ENCODE measurements at places on chromosomes 1 and 21.

- DNase-seq: no peak
Measured at GRCh38 chr21:26572076-26572701, 897 bp downstream of the CYYR1 start.

DNA sequence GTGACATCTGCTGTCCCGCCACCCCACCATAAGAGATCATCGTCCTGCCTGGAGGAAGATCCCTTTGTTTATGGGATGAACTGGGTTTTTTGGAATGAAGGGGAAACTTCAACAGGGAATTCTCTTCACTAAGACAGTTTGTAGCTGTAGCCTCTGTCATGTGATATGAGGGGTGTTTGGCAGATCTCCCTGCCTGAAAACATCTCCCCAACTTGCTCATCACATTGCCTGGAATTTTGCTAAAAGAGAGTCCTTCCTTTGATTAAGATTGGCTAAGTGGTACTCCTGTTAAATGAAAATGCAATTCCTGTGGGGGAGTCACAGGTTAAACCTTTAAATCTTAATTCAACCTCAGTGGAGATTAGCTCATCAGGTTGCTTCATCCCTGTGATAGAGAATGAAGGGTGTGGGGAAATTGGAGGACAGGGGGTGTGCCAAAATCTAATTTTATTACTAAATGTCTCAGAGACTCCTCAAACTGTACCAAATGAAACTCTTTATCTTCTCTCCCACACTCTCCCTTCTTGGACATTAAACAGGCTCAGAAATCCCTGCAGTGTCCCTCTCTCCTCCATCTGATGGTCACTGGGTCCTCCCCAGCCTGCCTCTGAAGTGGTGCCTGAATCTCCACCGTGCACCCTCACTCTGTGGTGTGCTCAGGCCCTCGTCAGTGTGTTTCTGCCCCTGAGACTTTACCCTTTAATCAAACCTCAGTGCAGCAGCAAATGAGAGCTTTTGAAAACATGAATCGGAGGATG is 54.8 kb downstream of the IER5 start:
- DNase-seq: no peak

GRCh38 chr1:209885403-209886218 is 52.4 kb upstream of the SYT14 start:
- no peak for DNase-seq

GRCh38 chr1:79128722-79129121 is 122.2 kb upstream of the ADGRL4 start:
- peak; percentile 6 for DNase-seq

GRCh38 chr1:168613038-168613451 is 36.6 kb downstream of the XCL1 start:
- DNase-seq: no peak

- no peak for DNase-seq
Measured at GRCh38 chr1:61591351-61591750, 133.6 kb downstream of the TM2D1 start.

GRCh38 chr1:171515299-171515698 is 30.0 kb downstream of the PRRC2C start:
- DNase-seq: no peak

- no peak for DNase-seq
Measured at GRCh38 chr1:21269461-21270085, 20.7 kb downstream of the ECE1 start.

DNA sequence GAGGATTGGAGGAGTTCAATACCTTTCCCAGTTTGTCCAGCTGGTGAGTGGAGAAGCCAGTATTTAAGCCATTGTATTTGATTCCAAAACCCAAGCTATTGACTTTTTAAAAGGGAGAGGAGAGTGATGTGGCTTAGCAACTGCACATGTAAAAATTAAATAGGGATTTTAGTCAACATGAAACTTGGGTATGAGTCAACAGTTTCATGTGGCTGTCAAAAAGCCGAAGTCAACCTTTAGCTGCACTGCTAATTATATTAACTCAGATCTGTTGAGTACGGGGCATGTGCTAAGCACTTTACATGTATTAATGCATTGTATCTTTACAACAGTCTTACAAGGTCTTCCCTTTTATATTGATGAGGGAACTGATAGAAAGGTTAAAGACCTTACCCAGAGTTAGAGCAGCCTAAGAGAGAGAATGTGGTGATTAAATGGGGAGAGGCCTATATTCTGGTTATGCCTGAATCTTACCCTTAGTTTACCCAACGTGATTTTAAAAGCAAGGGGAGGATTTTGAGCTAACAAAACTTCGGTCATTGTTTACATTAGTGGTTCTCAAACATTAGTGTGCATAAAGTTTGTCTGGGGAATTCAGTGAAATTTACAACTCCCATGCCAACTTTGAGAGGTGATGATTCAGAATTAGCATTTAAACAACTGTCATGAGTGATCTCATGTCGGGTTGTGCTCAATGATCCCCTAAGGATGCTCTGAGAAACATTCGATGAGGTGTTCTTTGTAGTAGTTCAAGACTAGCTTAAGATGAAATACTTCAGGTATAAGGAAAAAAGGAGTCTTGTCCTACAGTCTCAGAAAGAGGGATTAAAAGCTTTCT is 6.9 kb upstream of the SLC35F3 start:
- DNase-seq: no peak

- DNase-seq: no peak
Measured at GRCh38 chr1:230208619-230209261, 141.7 kb downstream of the GALNT2 start.

- DNase-seq: no peak
Measured at GRCh38 chr1:31939484-31940329, 1.5 kb upstream of the PTP4A2 start.

- DNase-seq: no peak
Measured at GRCh38 chr1:33097137-33097611, 16.2 kb downstream of the AZIN2 start.

- no peak for DNase-seq
Measured at GRCh38 chr1:201220388-201220715, 29.7 kb downstream of the IGFN1 start.

- no peak for DNase-seq
Measured at GRCh38 chr1:54051933-54052430, 1.0 kb downstream of the TMEM59 start.

DNA sequence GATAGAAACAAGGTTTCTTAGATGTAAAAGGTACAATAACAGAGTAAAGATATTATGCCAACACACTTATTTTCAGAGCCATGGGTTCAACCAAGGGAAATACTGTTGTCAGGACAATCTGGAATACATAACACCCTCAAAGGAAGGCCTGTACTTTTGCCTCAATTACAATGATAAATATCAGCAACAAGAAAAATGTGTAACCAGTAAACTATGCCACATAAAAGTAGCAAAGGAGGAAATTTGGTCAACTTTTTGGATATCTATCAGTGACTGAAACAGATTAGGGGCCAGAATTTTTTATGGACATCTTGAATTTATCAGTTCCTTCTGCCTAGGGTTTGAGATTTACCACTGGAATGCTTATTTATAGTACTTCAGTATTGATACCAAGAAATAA is 24.6 kb upstream of the RAP1GAP start:
- DNase-seq: no peak

DNA sequence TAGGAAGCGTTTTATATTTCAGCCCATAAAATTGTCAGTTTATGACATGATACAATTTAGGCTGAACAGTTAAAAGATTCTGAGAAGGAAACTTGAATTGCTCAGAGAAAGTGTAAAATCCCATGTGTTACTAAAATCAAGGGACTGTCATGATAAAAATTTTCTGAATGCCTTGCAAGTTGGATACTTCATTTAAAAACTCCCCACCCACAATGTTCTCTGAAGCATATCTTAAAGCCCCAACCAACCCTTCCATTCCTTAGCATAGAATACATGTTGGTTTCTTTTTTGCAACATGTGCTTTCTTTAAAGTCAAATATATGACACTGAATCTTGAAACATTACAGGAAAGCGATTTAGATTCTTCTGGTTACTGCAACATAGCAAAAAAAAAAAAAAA is 97.4 kb downstream of the MRPL39 start:
- DNase-seq: no peak

GRCh38 chr1:103353391-103353790 is 172.1 kb upstream of the RNPC3 start:
- DNase-seq: no peak

- no peak for DNase-seq
Measured at GRCh38 chr1:198123133-198123532, 33.7 kb upstream of the NEK7 start.

DNA sequence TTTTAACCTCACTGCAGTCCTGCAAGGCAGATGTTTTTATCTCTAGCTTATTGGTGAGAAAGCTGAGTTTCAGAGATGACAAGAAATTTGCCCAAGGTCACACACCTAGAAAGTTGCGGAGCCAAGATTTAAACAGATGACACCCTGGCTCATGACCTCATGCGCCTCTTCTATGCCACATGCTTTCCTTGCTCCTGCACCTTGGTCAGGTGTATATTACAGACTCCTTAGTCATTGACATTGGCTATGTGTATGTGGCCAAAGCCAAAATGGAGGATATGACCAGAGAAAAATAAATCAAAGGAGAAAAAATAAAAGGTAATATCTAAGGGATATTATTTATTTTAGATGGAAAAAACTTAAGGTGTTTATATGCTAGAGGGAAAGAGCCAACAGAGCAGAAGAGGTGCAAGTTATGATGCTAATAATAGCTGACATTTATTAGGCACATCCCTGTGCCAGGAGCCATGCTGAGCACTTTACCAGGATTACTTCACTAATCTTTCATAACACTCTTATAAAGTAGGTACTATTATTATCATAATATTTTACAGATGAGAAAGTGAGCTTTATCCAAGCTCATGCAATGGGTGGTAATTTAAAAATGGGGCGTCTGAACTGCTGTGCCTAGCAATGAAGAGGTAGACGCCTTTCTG is 13.8 kb upstream of the MYOC start:
- no peak for DNase-seq

DNA sequence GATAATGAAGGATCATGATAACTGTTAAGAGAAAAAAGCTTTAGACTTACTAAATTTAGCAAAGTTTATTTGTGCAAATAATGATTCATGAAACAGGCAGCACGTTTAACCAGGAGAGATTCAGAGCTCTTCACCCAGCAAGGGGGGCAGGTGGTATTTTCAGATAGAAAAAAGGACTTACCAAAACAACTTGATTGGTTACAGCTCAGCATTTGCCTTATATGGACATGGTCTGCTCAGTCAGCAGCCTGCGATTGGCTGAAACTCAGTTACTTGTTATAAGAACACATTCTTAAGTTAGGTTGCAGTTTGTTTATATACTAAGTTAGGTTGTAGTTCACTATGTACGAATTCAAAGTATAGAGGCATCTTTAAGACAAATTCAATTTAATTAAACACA is 165.6 kb downstream of the DUSP10 start:
- DNase-seq: no peak

DNA sequence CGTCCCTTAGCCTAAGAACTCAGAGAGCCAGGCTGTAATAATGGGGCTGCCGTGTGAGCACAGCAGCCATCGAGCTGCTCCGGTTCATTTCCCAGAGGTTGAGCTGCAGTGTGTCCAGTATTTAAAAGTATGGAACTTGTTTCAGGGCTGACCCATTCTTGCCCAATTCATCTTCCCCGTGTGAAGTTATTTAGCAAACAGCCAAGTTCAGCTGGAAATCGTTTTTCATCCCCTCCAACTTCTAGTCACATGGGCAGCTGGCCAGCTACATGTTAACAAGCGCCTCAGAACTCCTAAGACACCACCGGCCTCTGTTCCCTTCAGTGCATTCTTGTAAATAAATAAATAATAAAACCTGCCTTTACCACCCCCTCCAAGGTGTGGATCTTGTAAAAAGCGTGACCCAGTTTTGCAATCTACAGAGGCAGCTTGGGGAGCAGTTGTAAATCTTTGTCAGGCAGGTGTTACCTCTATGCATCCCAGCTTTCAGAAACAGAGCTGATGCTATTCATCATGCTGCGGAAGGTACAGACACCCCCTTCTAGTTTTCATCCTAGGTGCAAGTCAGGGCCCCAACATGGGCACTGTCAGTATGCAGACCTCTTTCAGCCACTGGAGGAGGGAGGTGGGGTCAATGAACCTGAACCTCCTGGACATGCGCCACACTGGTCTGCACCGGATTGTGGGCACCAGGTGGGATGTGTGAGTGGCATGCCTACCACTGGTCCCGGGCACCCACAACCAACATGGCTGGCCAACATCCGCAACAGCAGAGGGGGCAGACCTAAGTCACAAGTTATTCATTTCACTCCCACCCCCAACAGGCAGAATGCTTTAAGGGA is 18.7 kb upstream of the KNCN start:
- DNase-seq: no peak

- DNase-seq: no peak
Measured at GRCh38 chr1:7403265-7404045, 367.6 kb upstream of the VAMP3 start.

GRCh38 chr1:175823406-175823805 is 80.0 kb upstream of the TNR start:
- DNase-seq: no peak

DNA sequence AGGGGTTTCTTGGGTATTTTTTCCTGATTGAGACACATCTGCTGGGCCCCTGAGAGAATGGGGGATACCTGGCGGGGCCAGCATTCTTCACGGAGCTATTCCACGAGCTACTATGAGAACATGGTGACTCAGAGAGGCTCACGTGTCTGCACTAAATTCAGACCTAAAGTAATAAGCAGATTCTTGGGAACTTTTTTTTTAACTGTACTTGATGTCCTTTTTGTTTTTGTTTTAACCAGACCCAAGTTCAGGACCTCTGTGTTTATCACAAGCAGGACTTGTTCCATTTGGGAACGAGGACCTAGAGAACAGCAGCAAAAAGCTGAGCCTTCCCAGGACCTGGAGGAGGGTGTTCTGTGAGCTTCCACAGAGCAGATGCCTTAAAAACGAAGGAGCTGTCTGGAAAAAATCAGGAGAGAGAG is 44.0 kb downstream of the EVA1C start:
- no peak for DNase-seq

GRCh38 chr21:17644186-17644585 is 31.5 kb upstream of the BTG3 start:
- DNase-seq: no peak

DNA sequence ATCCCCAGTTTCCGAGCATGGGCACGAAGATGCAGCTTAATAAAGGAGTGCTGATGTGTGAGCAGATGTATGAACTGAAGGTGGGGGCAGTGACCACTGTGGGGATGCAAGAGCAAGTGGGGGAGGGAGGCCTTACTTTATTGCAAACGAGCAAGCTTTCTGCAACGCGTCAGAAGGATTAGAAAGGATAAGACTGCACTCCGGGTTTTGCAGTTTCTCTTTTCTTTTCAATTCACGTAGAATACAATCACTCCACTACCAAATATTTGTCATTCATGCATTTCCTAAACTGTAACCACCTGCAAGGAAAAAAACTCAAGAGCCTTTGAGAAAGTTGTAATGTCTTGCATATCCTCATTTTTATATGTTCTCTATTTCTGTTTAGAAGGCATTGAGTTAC is 4.3 kb upstream of the OR2C3 start:
- DNase-seq: no peak

DNA sequence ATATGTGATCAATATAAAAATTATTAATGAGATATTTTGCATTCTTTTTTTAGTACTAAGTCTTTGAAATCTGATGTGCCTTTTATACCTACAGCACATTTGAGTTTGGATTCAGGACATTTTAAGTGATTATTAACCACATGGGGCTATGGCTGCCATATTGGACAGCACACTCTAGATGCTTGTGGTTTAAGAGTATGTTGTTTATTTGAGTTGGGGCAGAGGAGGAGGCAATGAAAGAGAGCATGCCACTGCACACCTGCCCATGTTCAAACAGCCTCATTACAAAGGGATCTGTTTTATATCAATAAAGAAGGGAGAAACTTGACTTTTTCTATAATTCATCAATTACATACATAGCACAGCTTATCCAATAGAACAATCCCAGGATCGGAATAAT is 99.4 kb upstream of the EDEM3 start:
- DNase-seq: no peak

- no peak for DNase-seq
Measured at GRCh38 chr1:211529453-211529852, 37.5 kb upstream of the RD3 start.

Data from foreskin melanocyte (primary cell).